ENCODE measurements at places on chromosomes 3 and 15. TPM values are rescaled to one million over a fixed set of nuclear protein-coding genes. Genes with fewer than 3 reads are reported as not detected.

EHHADH gene
- 25.0 TPM for total RNA-seq

GRCh38 chr3:106337116-106337515 is 468.3 kb upstream of the CBLB start:
- no peak for DNase-seq

- no peak for DNase-seq
Measured at GRCh38 chr15:59166601-59167265, 39.9 kb upstream of the LDHAL6B start.

DNA sequence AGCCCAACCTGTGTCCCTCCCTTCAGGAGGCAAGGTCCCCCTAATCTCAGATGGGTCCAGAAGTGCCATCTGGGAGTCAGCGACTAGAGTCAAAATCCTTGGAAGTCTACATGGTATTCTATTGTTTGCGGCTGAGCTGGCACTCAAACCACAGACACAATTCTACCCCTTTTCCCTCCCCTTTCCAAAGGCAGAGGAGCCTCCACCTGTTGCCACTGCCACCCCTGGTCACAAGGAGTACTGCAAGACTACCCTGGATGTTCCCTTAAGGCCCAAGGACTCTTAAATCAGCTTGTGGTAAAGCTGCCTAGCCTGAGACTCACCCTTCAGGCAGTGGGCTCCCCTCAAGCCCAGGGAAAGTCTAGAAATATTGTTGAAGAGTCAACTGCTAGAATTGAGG is 4.3 kb upstream of the OR5H6 start:
- no peak for DNase-seq

DNA sequence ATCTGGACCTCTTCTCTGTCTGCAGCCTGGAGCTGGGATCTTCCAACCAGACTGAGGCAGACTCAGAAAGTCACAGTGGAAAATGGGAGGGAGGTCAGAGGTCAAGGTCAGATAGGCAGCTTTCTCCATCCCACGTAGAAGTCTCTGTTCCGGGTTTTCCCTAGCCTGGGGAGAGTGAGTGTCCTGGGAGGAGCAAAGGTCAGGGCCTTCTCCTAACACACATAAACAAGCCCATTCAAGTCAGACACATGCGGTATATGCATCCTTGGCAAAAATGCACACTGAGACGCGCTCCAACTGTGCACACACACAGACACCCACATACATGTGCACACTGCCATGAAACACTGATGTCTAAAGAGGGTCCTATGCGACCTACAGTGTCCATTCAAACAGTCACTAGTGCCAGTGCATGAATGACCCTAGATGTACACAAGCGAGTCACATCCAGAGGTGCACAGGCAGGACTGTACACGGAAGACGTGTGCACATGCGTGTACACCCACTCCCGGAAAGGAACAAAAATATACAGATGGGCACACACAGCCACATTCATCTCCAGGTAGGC is 681 bp downstream of the TWF2 start:
- DNase-seq, result no peak

GRCh38 chr15:67383899-67384298 is 129.3 kb downstream of the IQCH start:
- DNase-seq, result no peak
